ENCODE measurements at places on chromosomes 6 and 20.

DNA sequence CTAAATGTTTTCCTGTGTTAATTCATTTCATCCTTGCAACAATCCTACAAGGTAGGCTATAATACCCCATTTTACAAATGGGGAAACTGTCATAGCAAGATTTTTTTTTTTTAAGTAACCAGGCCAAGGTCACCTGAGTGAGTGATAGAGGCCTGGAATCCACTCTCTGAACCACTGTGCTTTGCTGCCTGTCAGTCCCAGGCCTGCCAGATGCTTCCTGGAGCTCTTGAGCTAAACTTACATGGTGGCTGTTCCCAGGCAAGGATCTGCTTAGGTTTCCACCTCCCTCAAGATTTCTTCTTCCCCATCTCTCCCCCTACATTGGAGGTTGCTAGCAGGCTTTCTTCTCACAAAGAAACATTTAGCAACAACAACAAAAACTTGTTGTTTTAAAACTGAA is 32.7 kb upstream of the RNF8 start:
- no peak for DNase-seq

GRCh38 chr6:25370178-25371036 is 91.2 kb downstream of the CARMIL1 start:
- DNase-seq = no peak

GRCh38 chr6:30981942-30982772 is 1.4 kb upstream of the MUC21 start:
- DNase-seq = peak; percentile 23

DNA sequence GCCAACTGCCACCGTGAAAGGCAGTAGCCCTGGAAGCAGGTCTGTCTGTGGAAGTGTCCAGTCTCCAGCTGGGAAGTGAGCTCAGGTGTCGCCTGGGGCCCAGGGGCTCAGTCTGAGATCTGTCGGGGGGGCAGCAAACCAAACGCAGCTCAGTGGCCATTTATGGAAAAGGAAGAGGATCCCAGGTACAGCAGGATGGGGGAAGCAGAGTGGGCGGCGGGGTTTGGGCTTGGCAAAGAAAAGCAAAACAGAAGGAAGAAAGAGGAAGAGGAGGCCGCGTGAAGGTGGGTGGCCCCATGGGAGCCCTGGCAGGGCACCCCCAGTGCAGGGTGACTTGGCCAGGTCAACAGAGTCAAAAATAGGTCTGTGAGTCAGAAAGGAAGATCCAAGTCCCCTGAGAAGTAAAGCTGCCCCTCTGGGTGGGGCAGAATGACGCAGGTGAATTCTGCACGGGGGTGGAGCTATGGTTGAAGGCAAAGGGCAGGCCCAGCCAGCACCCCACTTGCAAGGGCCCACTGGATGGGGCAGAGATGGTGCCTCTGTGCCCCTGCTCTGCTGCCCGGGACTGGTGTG is 5.3 kb downstream of the PXDC1 start:
- no peak for DNase-seq

- DNase-seq = no peak
Measured at GRCh38 chr6:170030821-170031471, 259.9 kb downstream of the DLL1 start.

DNA sequence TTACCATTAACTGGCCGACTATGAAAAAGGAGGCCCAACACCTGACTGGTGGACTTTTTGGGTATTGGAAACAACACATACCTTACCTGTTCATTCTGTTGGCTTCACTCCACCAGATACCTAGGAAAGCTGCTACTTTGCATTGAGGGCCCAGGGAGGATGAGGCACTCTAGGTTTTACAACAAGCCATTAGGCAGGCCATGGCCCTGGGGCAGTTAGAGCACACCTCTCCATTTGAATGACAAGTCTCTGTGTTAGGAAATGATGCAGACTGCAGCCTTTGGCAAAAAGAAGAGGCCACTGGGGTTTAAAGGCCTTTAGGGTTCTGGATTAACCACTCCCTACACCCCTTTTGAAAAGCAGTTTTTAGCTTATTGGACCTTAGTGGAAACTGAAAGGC is 144.3 kb downstream of the OR2B2 start:
- no peak for DNase-seq

GRCh38 chr6:127404133-127404532 is 55.1 kb downstream of the KIAA0408 start:
- no peak for DNase-seq

DNA sequence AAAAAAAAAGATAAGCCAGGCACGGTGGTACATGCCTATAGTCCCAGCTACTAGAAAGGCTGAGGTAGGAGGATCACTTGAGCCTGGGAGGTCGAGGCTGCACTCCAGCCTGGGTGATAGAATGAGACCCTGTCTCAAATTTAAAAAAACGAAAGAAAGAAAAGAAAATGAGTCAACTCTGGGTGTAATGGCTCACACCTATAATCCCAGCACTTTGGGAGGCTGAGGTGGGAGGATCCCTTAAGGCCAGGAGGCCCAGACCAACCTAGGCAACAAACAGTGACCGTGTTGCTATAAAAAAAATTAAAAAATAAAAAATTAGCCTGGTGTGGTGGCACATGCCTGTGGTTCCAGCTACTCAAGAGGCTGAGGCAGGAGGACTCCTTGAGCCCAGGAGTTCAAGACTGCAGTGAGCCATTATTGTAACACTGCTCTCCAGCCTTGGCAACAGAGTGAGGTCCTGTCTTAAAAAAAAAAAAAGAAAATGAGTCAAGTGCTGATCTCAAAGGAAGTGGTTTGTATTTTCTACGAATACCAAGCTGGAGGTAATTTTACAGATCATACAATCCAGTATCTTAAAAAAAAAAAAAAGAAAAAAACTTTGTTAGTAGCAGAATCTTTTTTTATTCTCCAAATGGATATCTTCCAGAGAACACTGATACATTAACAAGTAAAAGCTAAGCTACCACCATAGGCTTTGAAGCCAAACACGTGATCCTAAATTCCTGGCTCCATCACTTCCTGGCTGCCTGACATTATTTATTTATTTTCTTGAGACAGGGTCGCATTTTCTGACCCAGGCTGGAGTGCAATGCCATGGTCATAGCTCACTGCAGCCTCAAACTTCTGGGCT is 5.7 kb downstream of the COMMD7 start:
- DNase-seq = peak; percentile 60

DNA sequence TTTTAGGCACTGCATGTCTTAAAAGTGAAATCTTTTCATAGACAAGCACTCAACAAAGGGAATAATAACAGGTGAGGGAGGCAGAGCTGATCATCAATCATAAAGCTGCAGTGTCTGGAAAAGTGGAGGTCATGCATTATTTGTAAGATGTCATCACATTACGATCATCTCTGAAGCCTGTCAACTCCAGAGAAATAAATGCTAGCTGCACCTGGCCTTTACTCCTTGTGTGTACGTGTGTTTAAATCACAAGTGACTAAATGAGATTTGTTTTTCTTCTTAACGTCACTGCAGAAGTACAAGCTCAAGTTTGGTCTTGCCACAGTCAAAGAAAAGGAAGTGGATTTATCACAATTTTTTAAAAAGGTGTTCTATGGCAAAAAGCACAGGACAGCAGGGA is 275.5 kb upstream of the SGK1 start:
- DNase-seq = no peak

- no peak for DNase-seq
Measured at GRCh38 chr20:50892394-50892793, 38.8 kb downstream of the ADNP start.

DNA sequence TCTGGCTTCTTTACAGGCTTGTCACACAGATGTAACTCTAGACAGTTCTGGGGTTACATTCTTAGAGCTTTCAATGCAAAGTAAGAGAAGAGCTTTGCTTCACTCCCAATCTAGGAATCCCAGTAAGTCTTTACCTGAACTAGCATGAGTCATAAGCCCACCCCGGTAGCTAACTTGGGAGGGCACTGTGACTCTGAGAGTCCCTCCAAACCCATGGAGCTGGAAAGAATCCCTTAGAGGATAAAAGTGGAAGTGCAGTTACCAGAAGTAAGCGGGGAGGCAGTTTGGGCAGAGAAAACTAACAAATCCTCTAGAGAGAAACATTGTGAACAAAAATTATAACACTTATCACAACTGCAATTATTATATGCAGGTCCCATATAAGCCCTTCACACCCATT is 84.0 kb upstream of the SMLR1 start:
- DNase-seq = no peak

GRCh38 chr6:40962241-40962640 is 76.8 kb downstream of the UNC5CL start:
- DNase-seq = no peak

DNA sequence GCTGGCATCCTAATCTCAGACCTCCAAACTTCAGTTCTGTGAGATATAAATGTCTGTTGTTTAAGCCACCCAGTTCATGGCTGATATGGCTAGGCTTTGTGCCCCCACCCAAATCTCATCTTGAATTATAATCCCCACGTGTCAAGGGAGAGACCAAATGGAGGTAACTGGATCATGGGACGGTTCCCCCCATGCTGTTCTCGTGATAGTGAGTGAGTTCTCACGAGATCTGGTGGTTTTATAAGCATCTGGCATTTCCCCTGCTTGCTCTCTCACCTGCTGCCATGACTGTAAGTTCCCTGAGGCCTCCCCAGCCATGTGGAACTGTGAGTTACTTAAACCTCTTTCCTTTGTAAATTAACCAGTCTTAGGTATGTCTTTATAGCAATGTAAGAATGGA is 56.7 kb downstream of the KIAA0319 start:
- DNase-seq = no peak

GRCh38 chr6:16822975-16823717 is 61.9 kb upstream of the ATXN1 start:
- no peak for DNase-seq

DNA sequence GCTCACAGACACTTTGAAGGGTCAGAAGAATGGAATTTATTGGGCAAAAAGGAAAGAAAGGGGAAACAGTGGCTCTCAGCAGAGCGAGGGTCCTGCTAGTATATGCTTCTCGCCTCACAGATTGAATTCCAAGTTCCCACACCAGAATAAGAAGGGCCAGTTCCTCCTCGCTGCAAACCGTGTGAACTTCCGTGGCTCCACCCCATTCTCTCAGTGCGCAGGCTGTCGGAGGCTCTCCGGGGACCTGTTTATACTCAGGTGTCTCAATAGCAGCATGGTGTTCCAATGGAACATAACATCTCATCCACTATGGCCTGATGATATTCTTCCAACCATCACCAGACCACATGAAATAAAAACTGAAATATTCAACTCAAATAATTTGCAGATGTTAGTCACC is 4.6 kb downstream of the SAMD3 start:
- no peak for DNase-seq

GRCh38 chr6:53702316-53702715 is 36.8 kb upstream of the KLHL31 start:
- no peak for DNase-seq

GRCh38 chr20:36162272-36162966 is 7.9 kb downstream of the EPB41L1 start:
- no peak for DNase-seq

- DNase-seq = no peak
Measured at GRCh38 chr6:56036916-56037600, 161.7 kb upstream of the BMP5 start.

DNA sequence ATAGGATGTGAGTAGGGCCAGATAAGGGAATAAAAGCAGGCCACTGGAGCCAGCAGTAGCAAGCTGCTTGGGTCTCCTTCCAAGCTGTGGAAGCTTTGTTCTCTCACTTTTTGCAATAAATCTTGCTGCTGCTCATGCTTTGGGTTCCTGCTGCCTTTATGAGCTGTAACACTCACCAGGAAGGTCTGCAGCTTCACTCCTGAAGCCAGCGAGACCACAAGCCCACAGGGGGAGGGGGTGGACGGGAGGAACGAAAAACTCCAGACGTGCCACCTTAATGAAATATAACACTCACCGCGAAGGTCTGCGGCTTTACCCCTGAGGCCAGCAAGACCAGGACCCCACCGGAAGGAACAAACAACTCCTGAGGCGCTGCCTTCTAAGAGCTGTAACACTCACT is 1324.4 kb upstream of the EYS start:
- no peak for DNase-seq

DNA sequence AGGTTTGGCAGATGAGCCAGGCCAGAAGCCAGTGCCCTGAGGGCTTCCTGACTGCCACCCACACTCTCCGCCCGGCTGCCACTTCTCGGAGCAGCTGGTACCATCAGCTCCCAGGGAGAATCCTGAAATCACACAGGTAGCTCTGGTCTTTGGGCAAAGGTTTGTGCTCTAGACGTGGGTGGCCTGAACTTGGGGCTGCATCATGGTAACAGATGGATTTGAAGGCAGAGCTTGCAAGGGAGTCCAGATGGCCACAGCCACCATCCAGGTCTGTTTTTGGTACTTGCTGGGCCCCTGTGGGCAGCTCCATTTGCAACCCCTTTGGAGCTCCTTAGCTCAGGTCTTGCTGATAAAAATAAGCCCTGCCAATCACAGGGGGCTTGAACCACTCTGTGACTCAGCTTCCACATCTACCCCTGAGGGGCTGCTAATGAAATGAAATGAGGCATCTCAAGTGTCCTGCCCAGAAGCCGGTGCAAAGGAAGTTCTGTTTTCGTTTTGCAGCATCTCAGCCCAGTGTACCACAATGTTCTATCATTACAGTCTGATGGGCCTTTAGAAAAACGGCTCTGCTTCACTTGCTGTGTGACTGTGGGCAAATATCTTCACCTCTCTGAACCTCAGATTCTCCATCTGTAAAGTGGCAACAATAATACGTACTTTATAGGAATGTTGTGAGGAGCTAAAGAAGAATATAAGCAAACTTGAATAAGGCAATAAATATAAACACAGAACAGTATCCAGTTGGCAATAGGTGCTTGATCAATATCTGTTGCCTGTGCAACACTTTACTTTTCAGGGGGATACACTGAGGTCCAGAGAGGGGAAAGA is 25.1 kb upstream of the CDH22 start:
- DNase-seq = no peak

DNA sequence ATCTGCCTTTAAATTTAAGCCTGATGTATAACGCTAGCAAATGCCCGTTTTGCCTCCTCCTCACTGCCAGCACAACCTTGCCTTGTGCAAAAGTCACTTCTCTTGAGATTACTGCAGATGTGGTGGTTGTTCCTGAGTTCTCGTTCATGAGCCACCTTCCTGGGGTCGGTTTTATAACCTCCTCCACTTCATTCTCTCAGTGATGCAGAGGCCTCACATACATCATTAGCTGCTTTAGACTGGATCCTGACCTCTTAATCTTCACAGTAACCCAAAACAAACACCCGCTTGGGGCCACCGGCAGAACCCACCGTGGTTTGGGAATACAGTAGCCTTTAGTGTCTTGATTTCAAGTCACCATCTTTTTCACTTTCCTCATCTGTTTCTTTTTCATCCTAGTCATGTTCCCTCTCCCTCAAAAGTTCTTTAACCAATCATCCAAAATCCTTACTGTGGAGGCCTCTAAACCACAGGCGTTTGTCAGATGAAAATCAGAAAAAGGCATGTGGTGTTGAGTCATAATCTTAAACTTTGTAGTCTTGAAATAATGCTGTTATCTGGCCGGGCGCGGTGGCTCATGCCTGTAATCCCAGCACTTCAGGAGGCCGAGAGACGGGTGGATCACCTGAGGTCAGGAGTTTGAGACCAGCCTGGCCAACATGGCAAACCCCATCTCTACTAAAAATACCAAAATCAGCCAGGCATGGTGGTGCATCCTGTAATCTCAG is 430.3 kb upstream of the SOX4 start:
- peak; percentile 57 for DNase-seq
